ENCODE measurements at places on chromosomes 6 and 20. TPM values are rescaled to one million over a fixed set of nuclear protein-coding genes. Genes with fewer than 3 reads are reported as not detected.

- DNase-seq: no peak
Observed at GRCh38 chr20:49891476-49892110, 23.7 kb downstream of the SPATA2 start.

DNA sequence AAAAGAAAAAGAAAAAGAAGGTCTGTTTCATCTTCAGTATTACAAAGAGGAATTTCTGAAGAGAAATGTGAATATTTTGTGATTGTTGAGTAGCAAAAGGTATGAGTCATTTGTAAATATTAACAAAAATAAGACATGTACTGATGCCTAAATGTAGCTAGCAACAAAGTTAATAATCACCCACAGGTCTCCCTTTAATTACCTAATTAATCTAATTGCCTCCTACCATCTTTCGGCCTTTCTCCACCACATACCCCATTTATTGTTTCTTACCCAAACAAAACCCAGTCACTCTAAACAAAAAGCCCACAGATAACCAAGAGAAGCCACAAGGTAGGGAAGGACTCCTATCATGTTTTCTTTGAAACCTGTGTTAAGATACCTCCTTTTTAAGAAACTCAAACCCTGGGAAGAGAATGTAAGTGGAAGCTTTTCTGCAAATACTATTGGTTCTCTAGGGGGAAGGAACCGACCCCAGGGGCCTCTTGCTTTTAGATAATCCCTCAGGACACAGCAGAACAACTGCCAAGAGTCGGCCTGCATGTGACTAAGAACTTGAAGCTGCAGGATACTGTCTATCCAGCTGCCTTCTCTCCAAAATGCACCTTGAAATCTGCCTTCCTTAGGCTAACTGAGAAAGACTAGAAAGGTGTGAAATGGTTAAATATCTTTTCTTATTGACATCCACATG is 16.1 kb upstream of the STK38 start:
- DNase-seq: no peak

GRCh38 chr20:63694584-63695423 is 1.6 kb upstream of the TNFRSF6B start:
- no peak for DNase-seq

DNA sequence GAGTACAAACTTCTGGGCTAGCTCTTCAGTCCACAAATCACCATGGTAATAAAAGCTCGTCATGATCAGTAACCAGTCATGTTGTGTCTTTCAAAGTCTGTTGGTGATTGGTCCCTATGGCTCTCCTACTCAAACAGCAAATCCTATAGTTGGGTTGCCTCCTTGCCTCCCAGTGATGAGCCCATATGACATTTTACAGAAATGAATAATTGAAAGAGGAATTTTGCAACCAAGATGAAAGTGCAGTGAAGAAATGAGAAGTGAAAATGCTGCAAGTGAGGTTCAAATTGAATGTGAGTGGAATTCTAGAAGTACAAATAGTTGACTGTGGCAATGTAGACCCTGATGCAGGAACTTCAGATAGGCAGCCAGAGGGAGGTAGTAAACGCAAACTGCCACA is 5.1 kb upstream of the SIRPD start:
- DNase-seq: no peak

- peak; percentile 27 for DNase-seq
Observed at GRCh38 chr20:33233129-33233774, 2.5 kb upstream of the BPIFA1 start.

RAET1L gene
- total RNA-seq: 2.3 TPM

GRCh38 chr6:71114544-71114943 is 157.7 kb upstream of the B3GAT2 start:
- DNase-seq: no peak

DNA sequence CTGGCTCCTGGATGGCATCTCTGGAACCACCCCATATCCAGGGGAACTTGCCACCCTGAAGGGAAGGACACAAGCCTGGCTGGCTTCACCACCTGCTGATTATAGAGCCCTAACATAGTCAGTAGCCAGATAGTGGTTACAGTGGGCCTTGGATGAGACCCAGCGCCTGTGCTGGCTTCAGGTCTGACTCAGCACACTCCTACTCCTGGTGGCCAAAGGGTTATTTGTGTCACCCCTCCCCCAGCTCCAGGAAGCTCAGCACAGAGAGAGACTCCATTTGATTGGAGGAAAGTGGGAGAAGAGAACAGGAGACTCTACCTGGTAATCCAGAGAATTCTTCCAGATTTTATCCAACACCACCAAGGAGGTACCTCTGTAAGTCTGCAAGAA is 12.8 kb downstream of the SNX14 start:
- peak; percentile 24 for DNase-seq

- no peak for DNase-seq
Observed at GRCh38 chr6:1463751-1464426, 74.5 kb downstream of the FOXF2 start.

GRCh38 chr6:43926634-43927531 is 156.9 kb downstream of the VEGFA start:
- DNase-seq: peak; percentile 98

KCNK16 gene
- total RNA-seq: not detected

FAM83C gene
- not detected for total RNA-seq

GRCh38 chr6:143845033-143845432 is 1.9 kb downstream of the LTV1 start:
- no peak for DNase-seq

DNA sequence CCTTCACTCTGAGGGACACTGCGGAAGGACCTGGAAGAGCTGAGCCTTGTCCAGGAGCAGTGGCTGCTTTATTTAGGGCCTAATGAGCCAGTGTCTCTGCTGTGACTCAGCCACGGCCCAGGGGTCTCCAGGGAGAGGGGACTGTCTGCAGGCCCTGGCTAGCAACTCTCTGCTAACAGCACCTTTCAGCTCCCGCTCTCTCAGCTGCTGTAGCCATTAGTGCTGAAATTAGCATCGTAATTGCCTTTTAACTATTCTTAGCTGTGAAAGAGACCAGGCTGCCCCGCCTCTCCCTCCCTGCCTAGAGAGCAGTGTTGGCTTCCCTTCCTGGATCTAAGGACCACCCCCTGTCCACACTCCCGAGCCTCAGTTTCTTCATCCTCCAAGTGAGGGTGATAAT is 53.1 kb upstream of the SLC32A1 start:
- no peak for DNase-seq

DNA sequence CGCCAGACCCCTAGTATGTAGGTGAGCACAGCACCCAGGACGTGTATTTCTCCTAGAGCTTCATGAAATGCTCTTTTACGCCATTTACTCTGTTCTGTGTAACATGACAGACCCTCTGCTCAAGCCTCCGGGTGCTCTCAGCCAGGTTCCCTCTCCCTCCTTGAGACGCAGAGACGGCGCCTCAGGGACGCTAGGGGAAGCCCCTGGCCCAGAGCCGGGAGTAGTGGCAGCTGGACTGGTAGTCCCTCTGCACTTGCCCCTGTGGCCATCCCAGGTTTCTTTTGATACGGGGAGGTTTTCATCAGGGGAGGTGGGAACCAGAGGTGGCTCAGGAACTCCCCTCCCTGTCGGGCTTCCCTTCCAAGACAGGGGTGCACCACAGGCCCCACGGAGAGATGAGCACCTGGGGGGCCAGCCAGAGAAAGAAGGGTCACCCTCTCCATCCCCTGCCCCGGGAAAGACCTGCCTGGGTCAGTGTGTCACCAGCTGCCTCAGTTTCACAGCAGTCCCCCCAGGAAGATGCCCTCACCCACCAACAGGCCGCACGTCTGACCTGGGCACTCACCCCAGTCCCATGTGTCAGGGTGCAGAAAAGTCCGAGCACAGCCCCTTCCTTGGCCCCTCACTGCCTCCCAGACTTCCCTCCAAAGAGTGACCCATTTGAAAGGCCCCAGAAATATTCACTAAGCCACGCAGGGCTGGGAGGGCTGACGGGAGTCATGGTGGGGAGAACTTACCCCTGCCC is 58.1 kb upstream of the AFDN start:
- DNase-seq: no peak

NR2E1 gene
- total RNA-seq: not detected

GRCh38 chr6:17292600-17293133 is 11.5 kb downstream of the RBM24 start:
- no peak for DNase-seq

DNA sequence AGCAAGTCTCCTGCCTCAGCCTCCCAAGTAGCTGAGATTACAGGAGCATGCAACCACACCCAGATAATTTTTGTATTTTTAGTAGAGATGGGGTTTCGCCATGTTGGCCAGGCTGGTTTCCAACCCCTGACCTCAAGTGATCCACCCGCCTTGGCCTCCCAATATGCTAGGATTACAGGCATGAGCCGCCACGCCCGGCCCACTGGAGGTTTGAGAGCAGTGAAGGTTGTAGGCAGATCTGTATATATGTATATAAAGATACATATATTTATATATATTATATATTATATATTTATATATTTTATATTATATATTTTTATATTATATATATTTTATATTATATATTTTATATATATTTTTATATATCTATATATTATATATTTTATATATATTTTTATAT is 38.2 kb upstream of the TTPAL start:
- DNase-seq: no peak

DEFB124 gene
- total RNA-seq: not detected

SIRPB1 gene
- total RNA-seq: 3.4 TPM

TTPAL gene
- 39.9 TPM for total RNA-seq

- DNase-seq: no peak
Observed at GRCh38 chr6:75727206-75727605, 21.8 kb upstream of the MYO6 start.

GRCh38 chr6:79862126-79862525 is 85.2 kb downstream of the ELOVL4 start:
- no peak for DNase-seq

DNA sequence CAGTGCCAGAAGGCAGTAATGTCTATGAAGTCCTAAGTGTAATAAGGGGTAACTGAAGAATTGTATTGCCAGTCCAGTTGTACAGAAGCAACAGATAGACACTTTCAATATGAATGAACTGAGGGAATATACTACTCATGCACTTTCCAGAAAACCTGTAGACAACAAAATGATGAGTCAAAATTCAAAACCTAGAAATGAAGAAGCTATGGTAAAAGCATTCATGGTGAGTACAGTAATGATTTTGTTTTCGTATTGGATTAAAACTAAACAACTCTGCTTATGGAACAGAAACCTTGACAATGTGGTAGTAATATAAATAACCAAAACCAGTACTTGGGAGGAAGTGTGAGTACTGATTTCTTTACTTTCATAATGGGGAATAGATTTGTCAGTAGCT is 35.0 kb downstream of the ARMC2 start:
- no peak for DNase-seq

BAG2 gene
- total RNA-seq: 12.1 TPM

DNA sequence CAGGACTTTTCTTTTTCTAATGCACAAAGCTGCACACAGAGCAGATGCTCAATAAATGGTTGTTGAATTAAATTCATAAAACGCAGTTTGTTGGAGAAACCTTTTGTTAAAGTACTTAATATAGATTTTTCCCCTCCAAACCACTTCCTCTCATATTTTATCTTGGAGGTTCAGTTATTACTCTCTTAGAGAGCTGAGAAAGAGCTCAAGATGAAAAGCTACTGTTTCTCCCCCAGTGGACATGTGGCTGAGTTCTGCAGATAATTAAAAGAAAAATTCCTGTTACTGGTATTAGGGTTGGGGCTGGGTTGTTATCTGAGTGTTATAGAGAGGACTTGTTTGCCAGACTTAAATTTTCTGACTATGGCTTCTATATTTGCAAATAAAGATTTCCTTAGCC is 294.0 kb downstream of the TBC1D7 start:
- no peak for DNase-seq

DNA sequence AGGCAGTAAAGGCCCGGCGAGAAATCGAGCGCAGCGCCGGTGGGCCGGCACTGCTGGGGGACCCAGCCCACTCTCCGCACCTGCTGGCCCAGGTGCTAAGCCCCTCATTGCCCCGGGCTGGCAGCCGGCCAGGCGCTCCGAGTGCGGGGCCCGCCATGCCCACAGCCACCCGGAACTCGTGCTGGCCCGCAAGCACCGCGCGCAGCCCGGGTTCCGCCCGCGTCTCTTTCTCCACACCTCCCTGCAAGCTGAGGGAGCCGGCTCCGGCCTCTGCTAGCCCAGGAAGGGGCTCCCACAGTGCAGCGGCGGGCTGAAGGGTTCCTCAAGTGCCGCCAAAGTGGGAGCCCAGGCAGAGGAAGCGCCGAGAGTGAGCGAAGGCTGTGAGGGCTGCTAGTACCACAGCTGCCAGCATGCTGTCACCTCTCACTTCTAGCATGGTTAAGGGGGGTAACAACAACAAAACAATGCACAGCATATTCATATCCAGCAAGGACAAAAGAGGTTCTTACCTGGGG is 11.3 kb upstream of the GMPR start:
- no peak for DNase-seq

GRCh38 chr6:123808556-123808955 is 4.9 kb downstream of the NKAIN2 start:
- no peak for DNase-seq
